Endothelial cell (in vitro differentiated cells): ENCODE measurements at places on chromosomes 5 and 9.

DNA sequence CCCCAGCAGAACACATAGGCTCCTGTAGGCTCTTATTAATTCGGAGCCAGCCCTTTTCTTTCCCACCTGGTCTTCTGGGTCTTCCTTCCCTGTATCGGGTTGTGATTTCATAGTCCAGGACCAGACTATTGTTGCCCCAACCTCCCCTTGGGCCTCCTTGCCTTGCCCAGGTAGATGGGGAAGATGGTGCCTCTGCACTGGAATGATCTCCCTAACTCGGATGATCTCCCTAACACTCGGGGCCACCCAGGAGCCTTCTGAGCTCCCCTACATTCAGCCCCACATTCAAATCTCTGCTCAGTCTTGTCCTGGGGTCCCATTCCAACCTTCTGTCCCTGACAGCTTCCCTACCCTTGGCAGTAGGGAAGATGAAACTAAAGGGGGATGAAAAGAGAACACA, 2.7 kb upstream of the IRF1 start:
- no peak for DNase-seq

DNA sequence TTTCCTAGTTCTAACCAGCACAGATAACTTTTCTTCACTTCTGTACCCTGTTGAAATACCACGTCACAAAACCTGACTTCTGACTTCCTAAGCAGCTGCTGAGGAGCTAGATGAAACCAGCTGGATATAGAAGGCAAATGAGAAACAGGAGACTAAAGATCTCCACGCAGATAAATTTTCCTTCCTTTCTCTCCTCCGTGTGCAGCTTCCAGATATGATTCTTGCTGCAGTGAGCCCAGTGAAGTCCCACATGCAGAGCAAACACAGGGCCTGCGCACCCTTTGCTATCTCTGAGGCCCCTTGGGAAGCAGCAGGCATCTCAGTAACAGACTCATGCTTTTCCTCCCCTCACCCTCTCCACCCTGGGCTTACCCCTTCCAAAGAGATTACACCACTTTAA, 1638.3 kb downstream of the MAT2B start:
- no peak for DNase-seq

GRCh38 chr5:22577711-22578110, 275.4 kb downstream of the CDH12 start:
- no peak for DNase-seq

- peak; percentile 75 for DNase-seq
Observed at GRCh38 chr9:2620919-2621721, 467 bp upstream of the VLDLR start.

DNA sequence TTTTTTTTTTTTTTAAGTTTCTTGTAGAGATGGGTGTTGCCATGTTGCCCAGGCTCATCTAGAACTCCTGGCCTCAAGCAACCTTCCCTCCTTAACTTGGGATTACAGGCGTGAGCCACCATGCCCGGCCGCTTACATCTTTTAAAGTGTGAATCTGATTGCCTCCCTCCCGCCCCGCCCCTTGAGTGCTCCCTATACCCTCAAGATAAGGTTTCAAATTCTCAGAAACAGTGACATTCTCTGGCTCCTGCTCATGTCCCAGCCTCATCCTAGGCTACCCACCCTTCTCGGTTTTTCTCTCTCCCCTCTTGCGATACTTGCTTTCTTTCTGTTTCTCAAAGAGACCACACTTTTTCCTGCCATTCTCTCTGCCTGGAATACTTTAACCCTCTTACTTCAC, 12.4 kb downstream of the MORN5 start:
- DNase-seq: no peak

- no peak for DNase-seq
Observed at GRCh38 chr5:83038924-83039323, 38.3 kb downstream of the TMEM167A start.
